NCI-H345 (cell line): ENCODE measurements at places on chromosomes 4 and X.
A peak's percentile ranks its signal among the peaks of the same experiment; 100 is the strongest.

DNA sequence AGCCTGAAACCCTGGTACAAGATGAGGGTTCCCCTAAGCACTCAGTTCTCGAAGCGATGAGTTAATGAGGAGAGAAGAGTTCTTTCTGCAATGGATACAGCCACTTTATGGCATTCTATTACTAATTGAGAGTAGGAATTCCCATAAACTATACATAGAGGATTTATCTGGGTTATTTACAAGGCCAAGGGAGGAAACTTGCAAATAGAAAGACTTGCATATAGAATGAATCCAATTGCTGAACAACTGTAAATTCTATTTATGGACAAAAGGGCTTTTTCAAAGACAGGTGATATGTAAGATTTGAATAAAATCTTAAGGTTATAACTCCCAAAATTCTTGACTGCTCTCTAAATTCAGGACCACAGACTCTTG is 182.2 kb downstream of the PPARGC1A start:
- no peak for DNase-seq

GRCh38 chr4:104593019-104593418 is 98.3 kb upstream of the CXXC4 start:
- peak; percentile 43 for DNase-seq

GRCh38 chrX:84441143-84441542 is 61.1 kb downstream of the HDX start:
- DNase-seq = no peak

- DNase-seq = peak; percentile 61
Observed at GRCh38 chrX:119488749-119489148, 20.5 kb downstream of the SLC25A5 start.

- DNase-seq = no peak
Observed at GRCh38 chr4:82473621-82474164, 43.3 kb downstream of the ENOPH1 start.

DNA sequence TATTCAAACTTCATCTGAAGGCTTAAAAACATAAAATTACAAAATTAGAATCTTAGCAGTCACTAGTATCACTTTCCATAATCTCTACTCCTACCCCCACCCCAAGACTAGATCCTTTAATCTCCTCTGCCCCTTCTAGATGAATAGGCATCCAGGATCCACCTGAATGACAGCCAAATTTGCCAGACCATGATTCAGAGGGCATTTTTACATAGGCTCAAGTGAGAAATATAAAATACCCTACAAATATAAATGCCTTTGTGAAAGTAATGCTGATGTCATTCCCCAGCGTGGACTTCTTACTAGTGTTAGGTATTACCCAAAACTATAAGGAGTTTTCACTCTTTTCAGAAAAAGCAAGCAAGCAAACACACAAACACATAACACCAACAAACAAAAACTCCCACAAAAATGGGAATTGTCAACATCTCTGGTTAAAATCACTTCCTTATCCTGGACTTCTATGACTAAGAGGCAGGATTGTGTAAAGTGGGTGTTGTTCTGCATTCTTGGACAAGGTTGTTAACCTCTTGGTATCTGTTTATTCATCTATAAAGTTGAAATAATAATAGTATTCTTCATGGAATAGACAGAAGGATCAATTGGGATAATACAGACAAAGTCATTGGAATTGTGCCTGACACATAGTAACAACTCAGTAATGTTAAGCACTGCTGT is 51.3 kb upstream of the TMPRSS11F start:
- no peak for DNase-seq

DNA sequence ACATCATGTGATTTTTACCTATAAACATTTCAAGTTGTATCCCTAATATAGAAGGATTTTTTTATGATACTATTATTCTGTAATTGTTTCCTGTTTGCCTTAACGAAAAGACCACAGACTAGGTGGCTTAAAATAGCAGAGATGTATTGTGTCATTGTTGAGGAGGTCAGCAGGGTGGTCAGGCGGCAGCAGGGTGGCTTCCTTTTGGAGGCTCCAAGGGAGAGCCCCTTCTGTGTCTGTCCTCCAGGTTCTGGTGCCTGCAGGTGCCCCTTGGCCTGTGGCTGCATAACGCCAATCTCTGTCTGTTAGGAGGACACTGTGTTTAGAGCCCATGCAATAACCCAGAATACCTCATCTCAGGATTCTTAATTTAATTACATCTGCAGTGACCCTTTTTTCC is 118.1 kb downstream of the TBL1X start:
- DNase-seq = no peak

GRCh38 chrX:113935518-113935917 is 648.4 kb upstream of the HTR2C start:
- no peak for DNase-seq

GRCh38 chrX:71225676-71226075 is 2.7 kb downstream of the GJB1 start:
- DNase-seq = no peak

- peak; percentile 44 for DNase-seq
Observed at GRCh38 chr4:23904639-23905071, 14.8 kb upstream of the PPARGC1A start.

GRCh38 chrX:1528186-1528883 is 8.7 kb downstream of the P2RY8 start:
- DNase-seq = no peak

GRCh38 chrX:66760651-66761050 is 121.8 kb upstream of the EDA2R start:
- DNase-seq = no peak

DNA sequence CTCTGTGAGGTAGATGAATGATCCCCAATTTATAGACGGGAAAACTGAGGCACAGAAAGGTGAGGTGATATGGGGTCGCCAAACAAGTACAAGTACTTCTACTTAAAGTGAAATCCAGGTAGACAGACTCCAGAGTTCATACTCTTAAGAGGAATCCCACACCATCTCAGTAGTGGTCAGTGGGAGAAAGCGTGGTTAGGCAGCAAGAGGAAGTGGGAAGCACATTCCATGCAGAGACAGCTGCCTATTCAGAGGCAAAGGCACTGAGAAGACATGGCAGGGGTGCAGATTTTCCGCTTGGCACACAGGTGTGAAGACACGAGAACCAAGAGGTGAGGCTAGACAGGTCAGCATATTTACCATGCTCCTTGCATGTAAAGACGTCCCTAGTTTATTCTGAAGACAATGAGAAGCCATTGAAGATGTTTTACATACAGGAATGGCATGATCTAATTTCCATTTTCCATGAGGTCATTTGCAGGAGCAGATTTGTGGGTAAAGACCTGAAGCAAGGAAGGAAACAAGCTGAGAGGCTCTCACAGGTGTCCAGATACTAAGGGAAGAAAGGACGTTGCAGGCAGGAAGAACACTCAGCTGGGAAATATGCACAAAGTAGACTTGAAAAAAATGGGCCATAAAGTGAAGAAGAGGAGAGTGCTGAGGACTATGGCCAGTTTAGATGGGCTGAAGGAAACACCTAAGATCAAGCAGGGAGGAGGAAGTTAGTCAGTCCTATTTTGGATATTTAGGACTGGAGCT is 17.3 kb upstream of the CLNK start:
- no peak for DNase-seq
